Activated T-helper 1 cell treated with Interleukin-2 at 50 U/mL for 16 hours (primary cell): ENCODE measurements at places on chromosomes 13 and 19.

DNA sequence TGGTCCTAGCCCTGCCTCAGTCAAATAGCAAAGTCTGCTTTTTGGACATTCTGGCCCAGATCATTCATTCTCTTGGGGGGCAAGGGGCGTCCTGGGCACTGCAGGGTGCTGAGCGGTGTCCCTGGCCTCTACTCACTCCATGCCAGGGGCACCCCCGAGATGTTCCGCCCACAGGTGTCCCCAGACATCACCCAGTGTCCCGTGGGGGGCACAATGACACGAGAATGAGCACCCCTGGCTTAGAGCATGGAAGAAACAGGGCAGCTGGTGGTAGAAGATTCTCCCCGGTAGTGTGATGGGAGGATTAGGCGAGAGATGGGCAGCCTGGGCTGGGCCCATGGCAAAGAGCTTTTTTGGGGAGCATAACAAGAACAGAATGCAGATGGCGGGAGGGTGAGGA, 5.3 kb upstream of the TLE5 start:
- no peak for DNase-seq

- peak; percentile 15 for DNase-seq
Observed at GRCh38 chr19:38213911-38214625, 10.0 kb downstream of the DPF1 start.

DNA sequence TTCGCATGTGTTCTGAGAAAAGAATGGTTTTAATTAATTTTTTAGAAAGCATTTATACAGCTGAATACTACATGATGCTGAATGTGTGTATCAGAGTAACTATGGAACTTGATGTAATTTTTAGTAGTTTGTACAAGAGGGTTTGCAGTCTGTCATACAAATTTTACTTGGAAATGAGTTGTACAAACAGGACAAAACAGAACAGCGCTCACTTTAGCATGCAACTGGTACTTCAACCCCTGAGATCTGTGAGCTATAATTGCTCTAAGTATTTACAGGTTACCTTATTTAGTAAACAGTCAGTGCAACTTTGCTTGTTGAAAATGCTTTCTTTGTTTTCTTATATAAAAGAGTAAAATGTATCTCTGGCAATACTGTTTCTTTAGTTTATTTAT, 706 bp downstream of the TNFRSF19 start:
- DNase-seq: no peak

DNA sequence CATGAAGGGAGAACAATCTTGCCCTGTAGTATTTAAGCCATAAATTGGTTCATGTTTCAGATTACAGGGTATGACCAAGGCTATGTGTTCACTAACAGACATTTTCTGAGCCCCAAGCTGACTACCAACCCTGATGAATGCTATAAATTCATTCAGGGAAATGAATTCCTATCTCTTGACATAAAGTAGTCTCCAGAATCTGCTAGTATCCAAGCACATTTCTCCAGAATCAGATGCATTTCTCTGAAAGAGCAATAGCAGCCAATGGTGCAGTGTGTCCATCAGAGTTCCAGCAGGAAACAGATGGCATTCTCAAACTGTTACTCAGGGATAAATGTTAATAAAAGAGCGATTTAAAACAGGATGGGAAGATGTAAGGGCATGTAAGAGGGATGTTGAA, 226.4 kb downstream of the COG6 start:
- DNase-seq: no peak

DNA sequence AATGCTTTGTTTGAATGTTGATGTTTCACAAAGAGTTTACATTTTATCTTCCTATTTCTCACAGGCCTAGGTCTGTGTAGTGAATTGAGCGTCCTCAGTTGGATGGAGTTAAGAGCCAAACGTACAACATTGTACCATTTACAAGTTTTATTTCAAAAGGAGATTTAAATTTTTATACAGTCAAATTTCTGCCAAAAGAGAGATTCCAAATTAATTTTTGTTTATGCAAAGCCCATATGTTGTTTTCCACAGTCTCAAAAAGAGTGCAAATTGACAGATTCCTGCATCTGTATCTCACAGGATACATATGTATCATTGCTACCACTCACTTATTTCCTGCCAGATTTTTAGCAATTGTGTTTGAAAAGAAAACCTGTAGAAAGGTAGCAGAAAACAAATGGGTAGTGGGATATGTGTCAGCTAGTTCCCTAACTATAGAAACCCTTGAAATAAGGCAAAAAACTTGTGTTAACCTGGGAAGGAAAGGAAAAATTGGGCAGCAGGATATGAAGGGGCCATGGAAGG, 46.1 kb downstream of the DGKH start:
- no peak for DNase-seq

DNA sequence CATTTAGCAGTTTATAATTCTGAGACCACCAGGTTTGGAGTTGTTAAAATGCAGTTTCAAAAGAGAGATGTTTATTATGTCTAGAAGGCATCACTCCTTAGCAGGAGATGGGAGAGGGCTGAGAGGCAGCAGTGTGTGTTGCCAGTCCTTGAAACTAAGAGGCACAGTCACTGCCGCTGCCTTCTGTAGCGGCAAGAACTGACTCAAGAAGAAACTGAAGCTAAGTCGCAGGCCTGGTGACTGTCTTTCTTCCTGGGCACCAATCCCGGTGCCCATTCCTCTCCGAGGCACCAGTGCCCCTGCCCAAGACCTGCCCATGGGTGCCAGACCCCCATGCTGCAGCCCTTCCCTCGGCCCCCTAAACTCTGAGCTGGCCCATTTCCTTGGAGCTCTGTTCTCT, 20.1 kb downstream of the N4BP2L1 start:
- no peak for DNase-seq

GRCh38 chr19:40663695-40664692, 26.5 kb downstream of the NUMBL start:
- DNase-seq: no peak

- no peak for DNase-seq
Observed at GRCh38 chr13:102028868-102029267, 373.0 kb downstream of the FGF14 start.

DNA sequence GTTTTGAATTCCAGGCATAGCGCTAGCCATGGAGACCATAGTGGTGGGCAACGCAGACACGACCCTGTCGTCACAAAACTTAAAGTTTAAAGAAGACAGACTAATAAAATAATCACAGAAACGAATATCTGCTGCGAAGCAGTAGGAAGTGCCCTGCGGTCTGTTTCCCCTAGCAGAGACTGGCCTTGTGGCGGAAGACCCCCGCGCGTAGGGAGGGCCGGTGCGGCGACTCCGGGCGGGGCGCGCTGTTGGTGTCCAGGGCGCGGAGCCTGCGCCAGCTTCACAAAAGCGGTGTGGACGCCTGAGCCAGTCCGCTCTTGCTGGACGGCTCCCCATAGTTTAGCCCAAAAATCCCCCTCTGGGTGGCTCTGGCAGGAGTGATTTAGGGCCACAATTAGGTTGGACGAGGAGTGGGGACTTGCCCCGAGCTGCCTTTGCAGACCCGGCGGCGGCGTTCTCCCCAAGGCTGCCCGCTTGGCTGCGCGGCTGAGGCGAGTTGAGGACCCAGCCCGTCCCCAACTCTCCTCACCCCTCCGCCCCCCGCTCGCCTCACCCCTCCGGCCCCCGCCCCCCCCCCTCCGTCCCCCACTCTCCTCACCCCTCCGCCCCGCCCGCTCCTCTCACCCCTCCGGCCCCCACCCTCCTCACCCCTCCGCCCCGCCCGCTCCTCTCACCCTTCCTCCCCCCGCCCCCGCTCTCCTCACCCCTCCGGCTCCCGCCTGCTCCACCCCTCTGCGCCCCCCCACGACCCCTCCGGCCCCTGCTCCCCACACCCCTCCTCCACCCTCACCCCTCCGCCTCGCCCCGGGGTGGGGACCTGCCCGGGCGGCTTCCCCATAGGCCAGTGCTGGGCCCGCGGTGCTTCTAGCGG, 14.2 kb upstream of the LATS2 start:
- no peak for DNase-seq

DNA sequence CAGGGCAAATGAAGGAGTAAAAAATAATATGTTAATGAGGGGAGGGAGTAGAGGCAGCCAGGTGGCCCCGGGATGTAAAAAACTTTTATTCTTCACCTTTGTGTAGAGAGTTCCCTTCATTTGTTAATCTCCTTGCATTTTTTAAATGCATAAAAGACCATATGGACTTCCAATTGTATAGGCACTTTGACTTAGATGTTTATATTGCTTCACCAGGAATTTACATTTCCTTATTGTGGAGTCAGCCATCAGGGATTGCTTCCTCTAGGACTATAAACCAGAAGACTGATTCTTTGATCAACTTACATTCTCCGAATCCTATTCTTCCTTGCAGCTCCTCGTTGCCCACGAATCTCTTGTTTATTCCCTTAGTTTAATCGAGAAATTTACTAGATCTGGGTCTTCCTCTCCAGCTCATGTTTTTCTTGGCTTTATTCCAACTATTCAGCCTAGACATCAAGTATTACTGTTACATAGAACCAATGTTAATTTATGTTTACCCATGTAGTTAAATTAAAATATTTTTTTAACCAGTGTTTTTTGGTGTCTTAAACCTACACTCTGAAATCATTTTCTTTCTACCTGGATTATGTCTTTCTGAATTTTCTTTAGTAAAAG, 1187.0 kb upstream of the SLC10A2 start:
- no peak for DNase-seq

GRCh38 chr19:39602224-39602623, at the start of gene LGALS13:
TSS of gene LGALS13 (plus strand) at chr19:39602524. CDS start at chr19:39602569, 45 bp downstream.
- DNase-seq: no peak

DNA sequence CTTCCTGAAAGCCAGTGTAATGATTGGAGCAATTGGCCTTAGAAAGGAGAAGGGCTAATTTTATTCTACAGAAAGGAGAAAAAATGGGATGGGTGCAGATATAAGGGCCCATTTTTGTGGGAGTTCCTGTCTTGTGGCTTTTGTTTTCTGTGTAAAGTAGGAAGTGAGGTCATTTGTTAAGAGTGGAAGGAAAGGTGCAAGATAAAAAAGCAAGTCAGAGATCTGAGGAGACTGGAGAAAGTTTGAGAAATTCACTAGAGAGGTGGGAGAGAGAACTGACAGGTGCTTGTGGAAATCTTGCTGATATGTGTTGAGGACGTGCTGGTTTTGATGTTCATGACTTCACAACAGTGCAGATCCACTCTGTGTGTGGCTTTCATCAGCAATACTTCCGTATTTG, 349.4 kb downstream of the DLEU7 start:
- DNase-seq: no peak

DNA sequence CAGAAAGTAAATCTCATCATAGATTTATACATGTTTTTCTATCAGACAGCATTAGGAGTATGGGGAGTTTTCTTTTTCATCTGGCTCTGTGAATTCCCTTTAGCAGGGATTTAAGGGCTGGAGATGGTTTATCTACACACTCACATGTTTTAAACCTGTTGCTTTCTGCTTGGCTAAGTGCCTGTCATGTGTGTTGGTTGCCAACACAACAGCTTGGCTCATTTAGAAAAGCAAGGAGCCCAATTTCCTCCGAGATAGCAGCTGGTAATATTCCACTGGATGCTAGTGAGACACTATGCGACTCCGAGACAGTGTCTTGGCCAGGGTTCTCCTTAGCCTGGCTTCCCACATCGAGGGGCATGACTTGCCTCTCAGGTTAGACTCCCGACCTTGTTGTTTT, 83.3 kb downstream of the KLF5 start:
- no peak for DNase-seq

GRCh38 chr13:98289339-98289945, 112.4 kb upstream of the RNF113B start:
- DNase-seq: no peak

- no peak for DNase-seq
Observed at GRCh38 chr19:48364598-48365348, 606 bp downstream of the SYNGR4 start.

DNA sequence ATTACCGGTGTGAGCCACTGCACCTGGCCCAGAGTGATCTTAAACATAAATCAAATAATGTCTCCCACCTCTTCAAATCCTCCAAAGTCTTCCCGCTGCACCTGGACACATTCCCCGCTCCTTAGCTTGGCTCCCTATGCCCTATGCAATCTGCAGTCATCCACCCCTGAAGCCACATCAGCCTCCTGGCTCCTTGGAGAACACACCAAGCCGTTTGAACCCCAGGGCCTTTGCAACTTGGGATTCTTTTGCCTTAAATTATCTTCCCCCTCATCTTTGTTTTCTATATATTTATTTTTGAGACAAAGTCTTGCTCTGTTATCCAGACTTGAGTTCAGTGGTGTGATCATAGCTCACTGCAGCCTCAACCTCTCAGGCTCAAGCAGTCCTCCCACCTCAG, 2.7 kb upstream of the DNAAF3 start:
- no peak for DNase-seq

DNA sequence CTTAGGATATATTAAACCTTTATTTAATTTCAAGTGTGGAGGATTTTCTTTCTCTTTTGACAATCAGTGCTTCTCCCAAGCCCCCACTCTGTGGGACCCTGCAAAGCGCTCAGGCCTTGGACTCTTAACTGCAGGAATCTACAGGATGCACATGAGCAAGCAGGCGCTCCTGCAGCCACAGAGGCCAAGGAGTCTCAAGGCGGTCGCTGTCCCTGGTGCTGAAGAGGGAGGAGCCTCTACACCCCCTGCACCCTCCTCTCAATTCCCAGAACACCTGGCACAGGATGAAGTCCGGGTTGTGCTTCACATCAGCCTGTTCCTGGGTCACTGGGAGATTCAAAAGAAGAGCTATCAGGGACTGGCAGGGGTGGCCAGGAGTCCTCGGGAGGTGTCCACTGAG, 13.5 kb downstream of the OR10H4 start:
- no peak for DNase-seq

DNA sequence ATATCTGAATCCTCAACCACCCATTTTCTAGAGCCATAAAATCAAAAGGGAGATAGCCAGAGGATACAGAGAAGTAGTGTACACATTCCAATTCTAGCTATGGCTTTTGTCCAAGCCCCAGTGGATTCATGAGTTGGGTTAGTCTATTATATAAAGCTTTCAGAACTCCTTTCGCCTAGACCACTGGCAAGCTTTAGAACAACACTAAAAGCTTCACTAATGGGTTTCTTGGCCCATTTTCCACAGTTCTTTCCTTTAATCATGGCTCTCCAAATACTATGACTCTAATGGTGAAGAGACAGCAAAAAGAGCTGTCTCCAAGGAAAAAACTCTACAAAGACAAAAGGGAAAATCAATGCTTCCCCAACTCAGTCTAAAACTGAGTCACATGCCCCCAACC, 48.2 kb upstream of the SLITRK5 start:
- no peak for DNase-seq
